Urinary bladder (tissue), 4 donors: ENCODE measurements at places on chromosomes 6 and 20. TPM values are rescaled to one million over a fixed set of nuclear protein-coding genes. Genes with fewer than 3 reads are reported as not detected.

GRCh38 chr6:47206626-47207025, 103.1 kb downstream of the TNFRSF21 start:
- DNase-seq: no peak

- no peak for DNase-seq
Measured at GRCh38 chr6:156980948-156981347, 203.8 kb downstream of the ARID1B start.

DNA sequence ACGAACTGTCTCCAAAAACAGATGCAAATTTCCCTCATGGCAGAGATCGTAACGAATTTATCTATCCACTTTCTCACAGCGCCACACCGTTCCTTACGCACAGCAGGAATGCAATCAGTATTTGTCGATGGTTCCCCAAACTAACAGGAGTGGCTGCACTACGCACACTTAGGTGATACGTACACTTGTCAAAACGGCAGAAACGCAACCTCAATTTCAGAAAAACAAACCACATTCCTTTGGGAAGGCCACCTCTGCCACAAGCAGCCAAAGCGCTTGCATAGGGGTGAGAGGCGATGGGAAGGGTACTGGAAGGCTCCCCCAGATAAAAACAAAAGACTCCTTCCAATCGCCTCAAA, 638 bp downstream of the MDN1 start:
- no peak for DNase-seq

DNA sequence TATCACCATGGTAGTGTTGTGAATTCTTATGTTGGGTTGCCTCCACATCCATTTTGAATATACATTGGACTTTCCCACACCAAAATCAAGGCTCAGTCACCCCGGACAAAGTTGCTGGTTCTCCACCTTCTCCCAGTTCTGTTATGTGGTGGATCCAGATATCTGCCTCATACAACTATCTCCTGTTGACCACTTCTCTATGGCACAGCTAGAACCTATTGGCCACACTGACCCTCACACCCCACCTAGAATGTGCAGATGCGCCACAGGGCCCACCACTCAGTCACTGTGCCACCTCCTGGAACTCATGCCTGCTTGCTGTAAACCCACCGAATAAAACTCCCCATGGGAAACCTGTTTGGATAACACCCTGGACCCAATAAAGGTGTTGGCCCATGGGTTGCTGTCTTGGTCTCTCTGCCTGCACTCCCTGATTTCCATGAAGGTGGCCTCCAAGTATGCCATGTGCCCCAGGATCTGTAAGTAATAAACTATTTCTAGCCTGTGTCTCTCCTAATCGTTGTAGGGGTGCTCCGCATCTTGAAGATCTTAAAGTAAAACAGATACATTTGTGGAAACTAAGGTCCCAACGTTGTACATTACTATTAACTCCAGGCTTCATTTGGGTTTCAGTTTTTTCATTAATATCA, 7.2 kb upstream of the NQO2 start:
- no peak for DNase-seq

GRCh38 chr20:62792182-62792939, 3.9 kb upstream of the MRGBP start:
- DNase-seq: no peak

FAM217A gene
- total RNA-seq: not detected

SNAP91 gene
- total RNA-seq: 5.2 TPM

WFDC12 gene
- not detected for total RNA-seq
